IMR-90 (cell line): ENCODE measurements at places on chromosomes 7 and 10. TPM values are rescaled to one million over a fixed set of nuclear protein-coding genes. Genes with fewer than 3 reads are reported as not detected.

The SRPK2 gene
- total RNA-seq, result 33.0 and 34.7 TPM in 2 replicates

The CALCR gene
- total RNA-seq, result not detected in 2 replicates

The PTCD1 gene
- total RNA-seq, result 2.2 and 2.8 TPM in 2 replicates

The CNTNAP2 gene
- not detected in 2 replicates for total RNA-seq

The CACNB2 gene
- 0.28 and 0.36 TPM in 2 replicates for total RNA-seq

The TMEM72 gene
- not detected in 2 replicates for total RNA-seq

The CYP3A4 gene
- total RNA-seq, result not detected in 2 replicates

The AASS gene
- 12.9 and 15.0 TPM in 2 replicates for total RNA-seq

The CFAP69 gene
- total RNA-seq, result 0.72 and 1.7 TPM in 2 replicates

The TLX1 gene
- not detected in 2 replicates for total RNA-seq

The OR13A1 gene
- not detected in 2 replicates for total RNA-seq

The MSMB gene
- not detected in 2 replicates for total RNA-seq

- DNase-seq, result no peak
These were observed 106.6 kb downstream of the PRKCQ start for GRCh38 chr10:6473430-6473829.

GRCh38 chr7:19930851-19931250 is 157.4 kb upstream of the TMEM196 start:
- DNase-seq, result no peak

DNA sequence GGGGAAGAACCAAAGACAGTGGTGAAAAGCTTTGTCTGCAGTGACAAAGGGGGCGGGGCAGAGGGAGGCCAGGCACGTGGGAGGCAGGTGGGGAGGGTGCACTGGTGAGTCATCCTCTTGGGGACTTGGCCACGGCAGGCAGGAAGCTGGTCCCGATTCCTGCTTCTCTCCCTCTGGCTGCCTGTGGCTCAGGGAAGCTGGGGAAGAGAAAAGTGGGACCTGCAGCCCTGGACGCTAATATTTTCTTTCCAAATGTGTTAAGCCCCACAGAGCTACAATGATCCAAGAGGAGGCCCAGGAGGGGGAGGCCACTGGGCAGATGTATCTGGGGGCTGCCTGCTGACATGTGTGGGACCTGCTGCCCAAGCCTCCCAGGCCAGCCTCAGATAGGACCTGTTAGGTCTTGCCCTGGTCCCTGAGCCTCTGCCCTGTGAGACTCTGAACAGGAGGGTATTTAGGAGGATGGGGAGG is 231.8 kb downstream of the KCNMA1 start:
- peak; percentile 80 for DNase-seq

GRCh38 chr7:100863406-100863950 is 3.7 kb upstream of the TRIP6 start:
- peak; percentile 34 for DNase-seq

DNA sequence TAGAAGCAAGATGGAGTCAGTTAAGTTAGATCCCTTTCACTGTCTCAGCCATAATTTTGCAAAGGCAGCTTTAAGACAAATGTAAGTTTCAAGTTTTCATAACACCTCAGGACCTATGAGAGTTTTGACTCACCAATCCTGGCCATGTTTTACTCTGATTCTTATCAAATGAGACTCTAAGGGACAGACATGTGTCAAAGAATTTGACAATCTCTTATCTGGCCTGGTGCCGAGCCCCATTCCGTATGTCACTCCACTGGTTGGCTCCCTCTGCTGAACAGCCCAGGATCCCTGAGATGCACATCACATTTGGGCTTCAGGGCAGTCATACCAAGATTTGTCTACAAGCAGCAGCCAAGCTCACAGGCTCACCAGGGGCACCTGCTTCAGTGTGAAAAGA is 187.6 kb upstream of the STK17A start:
- DNase-seq, result no peak

GRCh38 chr7:135716677-135717238 is 11.2 kb downstream of the SLC13A4 start:
- peak; percentile 88 for DNase-seq

GRCh38 chr10:17385066-17385465 is 69.3 kb downstream of the ST8SIA6 start:
- no peak for DNase-seq

DNA sequence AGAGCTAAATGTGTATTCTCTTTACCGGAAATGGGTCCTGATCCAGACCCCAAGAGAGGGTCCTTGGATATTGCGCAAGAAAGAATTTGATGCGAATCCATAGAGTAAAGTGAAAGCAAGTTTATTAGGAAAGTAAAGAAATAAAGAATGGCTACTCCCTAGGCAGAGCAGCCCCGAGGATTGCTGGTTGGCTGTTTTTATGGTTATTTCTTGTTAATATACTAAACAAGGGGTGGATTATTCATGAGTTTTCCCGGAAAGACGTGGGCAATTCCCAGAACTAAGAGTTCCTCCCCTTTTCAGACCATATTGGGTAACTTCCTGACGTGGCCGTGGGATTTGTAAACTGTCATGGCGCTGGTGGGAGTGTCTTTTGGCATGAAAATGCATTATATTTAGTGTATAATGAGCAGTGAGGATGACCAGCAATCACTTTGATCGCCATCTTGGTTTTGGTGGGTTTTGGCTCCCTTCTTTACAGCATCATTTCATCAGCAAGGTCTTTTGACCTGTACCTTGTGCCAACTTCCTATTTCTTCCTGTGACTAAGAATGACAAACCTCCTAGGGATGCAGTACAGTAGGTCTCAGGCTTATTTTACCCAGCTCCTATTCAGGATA is 60.4 kb downstream of the ARL4A start:
- peak; percentile 38 for DNase-seq

- DNase-seq, result no peak
These were observed 122.7 kb upstream of the DNAJB12 start for GRCh38 chr10:72477463-72477862.

DNA sequence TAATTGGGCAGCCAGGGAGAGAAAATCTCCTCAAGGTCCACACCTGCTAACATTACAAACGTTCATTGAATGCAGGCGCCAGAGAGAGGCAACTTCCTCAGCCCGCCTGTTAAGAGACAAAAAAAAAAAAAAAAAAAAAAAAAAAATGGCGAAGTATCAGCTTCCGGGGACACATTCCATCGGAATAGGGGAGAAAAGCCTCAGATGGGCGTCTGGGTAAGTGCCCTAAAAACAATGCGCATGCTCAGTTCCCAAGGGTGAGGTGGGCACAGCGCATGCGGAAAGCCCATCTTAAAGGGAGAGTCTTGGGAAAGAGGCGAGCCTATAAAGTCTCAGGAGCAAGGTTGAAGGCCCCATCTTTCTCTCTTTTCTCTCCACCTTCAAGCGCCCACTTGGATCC is 1139.7 kb upstream of the CELF2 start:
- no peak for DNase-seq

- no peak for DNase-seq
These were observed 13.5 kb downstream of the ASL start for GRCh38 chr7:66088861-66089838.

DNA sequence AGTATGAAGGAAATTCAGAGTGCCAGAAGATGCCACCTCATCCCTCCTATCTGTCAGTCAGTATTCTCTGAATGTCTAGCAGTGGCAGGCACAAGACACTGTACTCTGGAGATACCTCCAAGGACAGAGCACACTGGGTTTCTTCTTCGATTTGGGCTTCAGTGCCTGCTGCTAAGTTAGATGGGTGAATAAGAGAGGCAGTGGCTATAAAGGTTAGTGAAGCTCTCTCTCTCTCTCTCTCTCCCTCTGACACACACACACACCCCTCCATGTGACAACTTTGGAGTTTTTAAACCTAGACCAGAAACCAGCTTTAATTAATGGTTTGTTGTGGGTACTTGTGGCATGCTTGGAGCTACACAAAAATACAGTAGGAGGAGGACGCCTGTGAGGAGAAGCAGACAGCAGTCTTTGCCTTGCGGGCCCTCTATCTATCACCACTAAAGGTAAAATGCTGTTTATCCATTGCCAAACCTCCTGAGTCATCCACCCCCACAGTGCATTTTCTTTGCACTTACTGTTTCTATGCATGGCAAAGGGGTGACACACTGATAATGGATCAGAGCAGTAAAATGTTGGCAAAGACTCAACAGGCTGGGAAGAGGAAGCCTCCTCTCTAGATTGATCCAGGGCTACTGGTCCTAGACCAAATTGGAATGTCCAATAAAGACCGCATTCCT is 102.5 kb downstream of the TRIL start:
- peak; percentile 97 for DNase-seq

DNA sequence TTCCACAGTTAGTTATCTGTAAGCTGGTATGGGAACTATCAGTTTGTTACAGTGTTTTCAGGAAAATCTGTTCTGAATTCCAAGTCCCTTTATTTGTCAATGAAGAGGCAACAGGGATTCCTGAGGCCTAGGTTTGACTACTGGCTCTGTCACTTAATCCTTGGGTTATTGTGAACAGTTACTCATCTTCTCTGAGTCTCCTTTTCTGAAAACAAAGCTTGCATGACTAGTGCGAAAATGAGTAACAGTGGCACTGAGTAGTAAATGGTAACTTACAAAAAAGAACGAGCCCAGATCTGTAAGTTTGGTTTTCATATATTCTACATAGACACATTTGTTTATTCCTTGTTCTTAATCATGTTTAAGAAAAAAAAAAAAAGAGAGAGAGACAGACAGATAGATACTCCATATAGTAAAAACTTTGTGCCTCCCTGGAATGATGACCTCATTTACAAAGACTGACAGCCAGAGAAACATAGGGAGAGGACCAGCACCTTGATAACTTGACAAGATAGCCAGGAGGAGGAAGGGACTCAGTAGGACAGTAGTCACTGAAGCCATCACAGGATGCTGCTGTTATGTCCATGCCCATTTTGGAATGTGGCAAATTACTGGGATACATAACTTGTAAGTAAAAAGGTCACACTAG is 1.9 kb downstream of the MRPS33 start:
- DNase-seq, result peak; percentile 63

DNA sequence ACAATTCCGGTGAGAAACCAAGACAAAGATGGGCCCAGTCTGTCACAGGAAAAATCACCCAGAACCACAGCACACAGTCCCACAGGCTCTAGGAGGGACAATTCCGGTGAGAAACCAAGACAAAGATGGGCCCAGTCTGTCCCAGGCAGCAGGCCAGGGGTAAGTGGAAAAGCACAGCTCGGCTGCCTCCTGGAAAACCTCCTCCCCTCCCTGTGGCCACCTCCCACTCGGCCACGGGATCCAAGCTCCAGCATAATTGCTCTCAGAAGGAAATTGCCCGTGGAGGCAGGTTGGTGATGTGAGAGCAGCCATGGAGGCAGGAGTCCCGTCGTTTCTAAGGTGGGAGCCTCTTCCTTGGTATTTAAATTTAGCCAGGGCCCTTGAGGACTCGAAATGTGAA is 95.7 kb downstream of the PLXNA4 start:
- DNase-seq, result no peak

DNA sequence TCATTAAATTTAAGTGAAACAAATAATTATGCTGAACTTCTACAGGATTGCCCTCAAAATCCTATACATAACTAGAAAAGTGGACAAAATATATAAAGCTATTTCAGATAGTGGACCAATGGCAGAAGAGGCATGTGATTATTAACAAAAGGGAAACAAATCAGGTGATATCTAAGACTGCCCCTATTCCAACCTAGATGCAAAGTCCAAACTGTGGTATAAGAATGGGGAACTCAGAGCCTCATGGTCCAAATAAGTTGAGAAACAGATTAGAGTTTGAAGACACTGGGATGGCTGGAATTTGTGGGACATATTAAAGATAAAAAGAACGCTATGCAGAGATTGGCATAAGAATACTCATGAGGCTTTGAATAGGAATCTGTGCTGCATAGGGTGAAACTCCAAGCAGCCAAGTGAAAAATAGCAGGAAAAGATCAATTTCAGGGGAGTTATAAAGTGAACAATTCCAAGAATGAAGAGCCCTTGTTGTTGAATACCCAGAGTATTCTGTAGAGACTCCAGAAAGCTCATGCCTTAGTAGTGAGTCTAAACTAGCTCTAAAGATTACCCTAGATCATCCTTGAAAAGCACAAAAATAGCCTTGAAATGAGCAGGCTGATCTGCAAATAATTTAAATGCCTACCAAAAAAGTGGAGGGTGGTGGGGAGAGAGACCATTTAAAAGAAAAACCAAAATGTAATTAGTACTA is 152.4 kb downstream of the IMMP2L start:
- peak; percentile 71 for DNase-seq

GRCh38 chr10:95896071-95896850 is 11.5 kb upstream of the CC2D2B start:
- DNase-seq, result no peak
